ENCODE measurements at places on chromosomes 5 and 9.
A peak's percentile ranks its signal among the peaks of the same experiment; 100 is the strongest.

- peak; percentile 88 for DNase-seq
Observed at GRCh38 chr9:110880189-110880588, 158.1 kb downstream of the LPAR1 start.

DNA sequence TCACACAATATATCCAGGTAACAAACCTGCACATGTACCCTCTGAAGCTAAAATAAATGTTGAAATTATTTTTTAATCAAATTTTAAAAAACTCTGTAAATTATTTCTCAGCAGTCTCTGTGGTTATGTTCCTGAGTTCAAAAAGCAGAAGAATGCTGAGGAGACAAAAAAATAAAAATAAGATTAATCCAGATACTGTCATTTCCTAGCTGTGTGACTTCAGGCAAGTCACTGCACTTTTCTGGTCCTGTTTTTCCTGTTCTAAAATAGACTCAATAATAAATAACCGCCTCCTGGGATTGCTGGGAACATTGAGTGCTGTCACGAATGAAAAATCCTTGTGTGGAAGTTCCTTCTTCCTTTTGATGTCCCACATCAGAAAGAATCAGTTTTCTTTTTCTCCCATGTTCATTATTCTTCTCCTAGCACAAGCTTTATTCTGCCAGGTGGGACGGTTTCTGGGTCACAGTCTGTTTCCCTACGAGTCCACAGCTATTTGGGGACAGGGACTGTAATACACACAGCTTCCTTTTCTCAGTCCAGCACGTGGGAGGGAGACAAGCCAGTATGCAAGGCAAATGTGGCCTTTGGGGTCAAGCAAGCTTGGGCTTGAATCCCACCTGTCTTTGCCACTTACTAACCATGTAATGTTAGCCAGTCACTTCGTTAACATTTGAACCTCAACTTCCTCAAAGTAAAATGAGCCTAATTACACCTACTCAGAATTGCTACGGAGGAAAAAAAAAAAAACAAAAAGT, 156.9 kb downstream of the TRIM32 start:
- no peak for DNase-seq

DNA sequence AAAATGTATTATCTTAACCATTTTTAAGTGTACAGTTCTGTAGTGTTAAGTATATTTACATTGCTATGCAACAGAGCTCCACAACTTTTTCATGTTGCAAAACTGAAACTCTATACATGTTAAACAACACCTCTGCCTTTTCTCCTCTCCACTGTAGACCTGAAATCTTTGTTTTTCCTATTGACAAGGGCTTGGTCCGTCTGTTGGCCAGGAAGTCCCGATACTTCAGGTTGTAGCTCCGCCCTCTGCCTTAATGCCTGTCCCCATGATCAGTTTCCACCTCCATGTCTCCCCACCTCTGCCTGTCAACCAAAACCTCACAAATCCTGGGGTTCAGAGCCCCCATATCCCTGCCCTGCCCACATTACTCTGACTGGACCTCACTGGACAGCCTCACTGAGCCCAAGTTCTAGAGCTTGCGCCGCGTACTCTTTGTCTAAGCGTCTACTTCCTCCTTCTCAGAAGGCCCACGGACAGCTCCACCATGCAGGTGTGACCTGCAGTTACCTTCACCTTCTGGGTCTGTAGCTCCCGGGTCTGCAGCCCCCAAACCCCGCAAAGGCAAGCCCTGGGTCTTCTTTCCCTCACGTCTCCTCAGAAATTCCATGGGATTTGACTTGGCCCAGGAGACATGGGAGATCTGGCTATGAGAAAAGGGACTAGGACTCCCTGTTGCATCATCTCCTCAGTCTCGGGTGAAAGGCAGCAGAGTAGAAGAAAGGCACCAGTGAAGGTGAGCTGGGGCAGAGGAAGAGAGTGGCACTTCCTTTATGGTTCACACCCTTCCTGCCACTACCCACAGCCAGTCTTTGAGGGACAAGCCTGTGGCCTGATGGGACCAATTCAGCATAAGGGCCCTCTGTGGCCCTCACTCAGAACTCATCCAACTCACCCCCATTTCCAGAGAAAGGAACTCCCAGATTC, 8.0 kb downstream of the GLIPR2 start:
- no peak for DNase-seq

DNA sequence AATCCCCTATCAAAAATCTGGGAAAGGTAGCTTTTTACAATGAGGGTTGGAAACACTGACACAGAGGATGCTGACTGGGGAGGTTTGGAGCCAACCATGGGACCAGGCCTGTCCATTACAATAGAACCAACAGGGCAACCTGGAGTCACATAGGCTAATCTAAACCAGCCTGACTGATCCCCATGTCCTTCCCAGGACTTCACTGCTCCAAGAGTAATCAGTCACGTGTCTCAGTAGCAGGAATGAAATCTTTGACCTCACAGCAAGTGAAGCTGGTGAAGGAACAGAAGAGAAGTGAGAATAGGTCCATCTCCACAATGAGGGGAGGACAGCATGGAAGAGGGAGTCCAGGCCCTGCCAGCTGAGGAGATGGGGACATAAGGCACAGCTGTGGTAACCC, 16.0 kb upstream of the GLRX start:
- no peak for DNase-seq

- DNase-seq = peak; percentile 40
Observed at GRCh38 chr9:126692041-126692758, 78.5 kb downstream of the LMX1B start.

DNA sequence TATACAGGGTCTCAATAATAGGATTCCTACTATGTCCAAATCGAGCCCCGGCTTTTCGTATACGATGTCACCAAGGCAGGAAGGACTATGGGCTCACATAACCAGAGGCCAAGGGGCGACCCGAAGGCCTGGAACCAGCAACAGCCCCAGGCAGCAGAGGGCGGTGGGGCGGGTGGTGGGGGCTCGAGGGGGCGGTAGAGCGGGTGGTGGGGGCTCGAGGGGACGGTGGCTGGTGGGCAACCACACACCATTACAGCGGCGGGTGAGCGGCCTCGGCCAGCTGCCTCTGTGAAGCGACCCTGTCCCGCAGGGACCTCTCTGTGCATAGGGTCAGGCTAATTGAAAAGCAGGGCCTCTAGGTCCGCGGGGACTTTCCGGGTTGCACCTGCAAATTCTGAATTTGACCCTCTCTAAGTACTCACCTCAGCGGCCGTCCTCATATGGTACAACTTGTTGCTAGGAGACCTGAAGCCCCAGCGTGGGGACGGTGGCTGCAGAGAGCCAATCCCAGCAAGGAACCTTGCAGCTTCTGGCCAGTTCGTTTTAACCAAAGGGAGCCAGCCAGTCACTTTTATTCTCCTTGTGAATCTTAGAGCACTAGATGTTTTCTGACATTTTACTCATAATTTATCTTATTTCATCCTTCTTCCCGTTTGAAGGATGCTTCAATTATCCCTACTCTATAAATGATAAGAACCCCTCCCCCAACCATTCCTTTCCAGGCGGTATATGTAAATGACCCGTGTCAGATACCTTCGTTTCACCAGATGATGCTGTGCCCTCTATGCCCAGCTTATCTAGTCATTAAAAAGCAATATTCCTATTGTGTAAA, at the start of gene NME5:
Gene NME5, minus strand, starts transcription at position 480 of the 832 bp plus-strand sequence. CDS start 648 bp downstream, outside the sequence.
- DNase-seq = peak; percentile 26

- DNase-seq = no peak
Observed at GRCh38 chr9:86534572-86535258, 180.5 kb upstream of the TUT7 start.

DNA sequence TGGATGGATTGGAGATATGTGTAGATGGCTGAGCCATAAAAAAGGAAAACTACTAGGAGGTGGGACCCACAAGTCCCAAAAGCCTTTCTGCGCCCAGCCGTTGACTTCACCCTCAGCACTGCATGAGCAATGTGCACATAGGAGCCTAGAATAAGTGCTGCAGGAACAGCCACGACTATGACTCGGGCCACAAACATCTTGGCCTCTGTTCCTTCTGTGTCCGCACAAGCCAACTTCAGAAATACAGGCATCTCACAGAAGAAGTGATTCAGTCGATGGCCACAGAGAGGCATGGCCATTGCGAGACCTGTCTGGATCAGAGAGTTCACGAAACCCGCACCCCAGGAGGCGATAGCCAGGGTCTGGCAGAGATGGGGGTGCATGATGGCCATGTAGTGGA, 587 bp downstream of the OR2Y1 start:
- DNase-seq = no peak

DNA sequence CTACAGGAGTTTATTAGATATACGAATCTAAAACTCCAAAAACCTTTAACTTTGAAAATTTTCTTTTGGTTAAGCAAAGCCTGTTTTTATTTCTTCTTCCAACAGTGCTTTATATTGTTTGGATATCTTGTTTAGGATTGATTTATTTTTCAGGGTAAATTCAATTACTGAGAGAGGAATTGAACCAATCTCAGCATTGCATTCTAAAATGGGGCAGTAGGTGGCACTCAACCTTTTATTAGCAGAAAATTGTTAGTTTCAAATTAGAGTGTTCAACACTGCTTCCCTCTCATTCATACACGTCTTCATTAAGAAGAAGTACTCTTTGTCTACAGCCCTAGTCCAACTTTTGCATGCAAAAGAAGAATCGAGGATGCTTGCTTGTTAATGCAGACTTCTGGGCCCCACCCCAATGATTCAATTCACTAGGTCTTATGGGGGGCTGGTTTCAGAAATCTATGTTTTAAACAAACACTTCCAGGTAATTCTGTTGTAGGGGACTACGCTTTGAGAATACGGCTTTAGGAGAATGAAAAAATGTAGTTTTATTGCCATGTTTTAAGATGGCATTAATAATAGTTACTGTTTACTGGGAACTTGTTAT, 26.6 kb downstream of the MRPL22 start:
- peak; percentile 8 for DNase-seq

DNA sequence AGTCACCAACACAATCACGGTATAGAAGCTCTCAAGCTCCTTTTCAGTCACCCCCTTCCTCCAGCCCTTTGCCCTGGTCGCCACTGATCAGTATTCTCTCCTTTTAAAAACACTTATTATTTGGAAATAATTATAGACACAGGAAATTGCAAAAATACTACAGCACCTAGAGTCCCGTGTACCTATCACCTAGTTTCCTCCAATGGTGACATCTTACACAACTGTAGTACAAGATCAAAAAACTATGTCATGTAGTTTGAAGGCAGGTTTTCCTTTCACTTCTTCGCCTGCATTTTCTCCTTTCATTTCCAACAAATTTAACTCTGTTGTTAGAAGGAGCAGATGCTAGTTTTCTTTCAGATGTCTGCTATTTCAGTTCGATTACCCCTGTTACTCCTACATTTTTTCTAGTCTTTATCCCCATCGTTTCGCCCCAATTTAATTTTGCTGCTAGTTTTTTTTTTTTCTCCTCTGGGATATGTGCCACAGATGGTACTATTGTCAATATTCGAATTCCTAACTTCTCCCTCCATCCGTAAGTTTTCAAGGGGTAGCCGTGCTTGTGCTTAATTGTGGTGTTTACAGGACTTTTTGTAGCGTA, 612 bp upstream of the ATG10 start:
- peak; percentile 30 for DNase-seq

GRCh38 chr9:107992271-107992670, 502.7 kb upstream of the KLF4 start:
- DNase-seq = no peak

GRCh38 chr5:131999441-132000240, 11.8 kb downstream of the ACSL6 start:
- peak; percentile 73 for DNase-seq

GRCh38 chr5:30524428-30524827, 669.1 kb upstream of the CDH6 start:
- no peak for DNase-seq

DNA sequence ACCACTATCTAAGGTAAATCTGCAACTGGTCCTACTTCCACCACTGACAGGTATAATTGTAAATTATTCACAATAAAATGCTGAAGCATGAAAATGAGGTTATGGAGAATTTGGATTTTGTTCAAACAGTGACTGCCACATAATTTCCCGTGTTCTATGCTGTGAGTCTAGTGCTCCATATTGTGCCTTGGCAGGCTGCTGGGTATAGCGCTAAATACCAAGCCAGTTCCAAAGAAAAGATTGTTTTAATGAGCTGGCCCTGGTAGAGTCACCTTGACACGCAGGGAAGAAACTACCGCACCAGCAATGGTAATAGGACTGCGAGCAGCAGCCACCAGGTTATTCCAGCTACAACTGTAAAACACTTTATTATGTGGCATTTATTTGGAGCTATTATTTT, 30.4 kb downstream of the PSMB7 start:
- DNase-seq = no peak

GRCh38 chr5:178542455-178542854, 47.7 kb downstream of the COL23A1 start:
- DNase-seq = no peak

- no peak for DNase-seq
Observed at GRCh38 chr9:631596-631995, 209.9 kb upstream of the DMRT1 start.

DNA sequence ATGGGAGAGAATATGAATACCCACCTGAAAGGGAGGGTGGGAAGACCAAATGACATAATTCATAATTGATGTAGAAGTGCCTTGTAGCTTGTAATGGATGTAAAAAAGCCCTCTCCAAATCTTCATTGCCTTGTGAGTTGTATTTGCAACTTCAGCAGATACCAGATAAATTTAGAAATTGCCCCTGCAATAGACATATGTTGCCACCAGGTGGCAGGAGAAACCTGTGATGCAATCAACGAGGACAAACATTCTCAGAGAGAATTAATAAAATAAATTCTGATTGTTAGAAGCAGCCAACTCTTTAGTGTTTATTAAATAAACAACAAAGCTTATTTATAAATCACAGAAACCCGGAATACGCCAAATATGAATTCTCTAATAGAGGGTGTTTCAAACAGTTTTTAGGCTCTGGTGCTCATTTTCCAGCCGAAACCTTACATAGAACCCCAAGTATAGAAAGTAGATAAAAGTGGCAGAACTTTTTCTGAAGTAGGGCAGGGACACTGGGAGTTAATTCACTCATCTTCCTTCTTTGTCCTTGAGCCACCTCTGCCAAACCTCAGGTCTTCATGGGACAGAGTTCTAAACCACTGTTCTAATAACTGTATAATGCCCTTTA, 147.8 kb downstream of the TMEM38B start:
- DNase-seq = no peak

- DNase-seq = no peak
Observed at GRCh38 chr5:142668336-142668735, 17.6 kb downstream of the FGF1 start.

DNA sequence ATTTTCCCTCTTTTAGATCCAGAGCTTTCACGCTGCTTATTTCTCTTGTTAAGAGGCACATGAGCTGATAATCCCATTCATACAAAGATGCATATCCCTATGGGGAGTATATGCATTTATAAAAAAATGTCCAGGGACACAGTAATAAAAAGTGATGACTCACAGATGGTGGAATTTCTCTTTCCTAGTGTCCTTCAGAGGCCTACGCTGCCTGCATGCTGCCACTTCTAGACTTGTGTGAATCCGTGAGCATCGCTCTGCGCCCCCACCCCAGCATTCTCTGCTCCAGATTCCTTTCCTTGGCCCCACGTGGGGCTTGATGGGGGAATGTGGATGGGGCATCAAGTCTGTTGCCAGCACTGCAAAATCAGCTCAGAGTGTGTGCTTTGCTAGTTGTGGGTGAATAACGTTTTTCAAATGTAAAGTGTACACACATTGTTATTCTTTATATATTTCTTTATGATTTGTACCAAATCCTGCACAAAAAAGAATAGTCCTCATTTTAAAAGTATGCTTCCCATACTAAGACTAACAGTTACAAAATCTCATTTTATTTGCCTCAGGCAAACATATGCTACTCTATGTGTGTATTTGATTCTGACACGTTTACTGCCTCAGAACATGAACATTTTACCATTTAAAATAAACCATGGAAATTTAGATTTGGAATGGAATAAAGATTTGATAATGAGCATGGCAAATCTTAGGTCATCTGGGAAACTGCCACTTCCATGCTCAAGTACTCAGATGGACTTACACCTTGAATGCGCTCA, 22.4 kb upstream of the RASGRF2 start:
- no peak for DNase-seq

Measured in NCI-H524 (cell line).